ENCODE measurements at places on chromosomes 4 and X.

DNA sequence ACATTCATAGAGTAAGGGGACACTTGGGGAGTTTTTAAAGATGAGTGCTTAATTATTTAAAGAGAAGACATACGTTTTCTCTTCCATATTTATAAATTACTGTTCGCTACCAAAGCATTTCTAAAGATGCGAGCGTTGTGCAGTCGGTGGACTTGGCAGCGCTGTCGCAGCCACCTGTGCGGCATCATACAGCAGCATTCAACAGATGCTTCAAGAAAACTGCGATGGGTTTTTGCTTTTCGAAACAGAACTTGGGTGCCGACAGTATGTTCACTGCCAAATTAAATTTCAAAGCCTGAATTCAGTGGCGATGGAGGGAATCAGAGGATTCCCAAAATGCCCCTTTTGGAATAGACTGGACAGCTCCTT, 1.6 kb upstream of the HTR2C start:
- no peak for DNase-seq

DNA sequence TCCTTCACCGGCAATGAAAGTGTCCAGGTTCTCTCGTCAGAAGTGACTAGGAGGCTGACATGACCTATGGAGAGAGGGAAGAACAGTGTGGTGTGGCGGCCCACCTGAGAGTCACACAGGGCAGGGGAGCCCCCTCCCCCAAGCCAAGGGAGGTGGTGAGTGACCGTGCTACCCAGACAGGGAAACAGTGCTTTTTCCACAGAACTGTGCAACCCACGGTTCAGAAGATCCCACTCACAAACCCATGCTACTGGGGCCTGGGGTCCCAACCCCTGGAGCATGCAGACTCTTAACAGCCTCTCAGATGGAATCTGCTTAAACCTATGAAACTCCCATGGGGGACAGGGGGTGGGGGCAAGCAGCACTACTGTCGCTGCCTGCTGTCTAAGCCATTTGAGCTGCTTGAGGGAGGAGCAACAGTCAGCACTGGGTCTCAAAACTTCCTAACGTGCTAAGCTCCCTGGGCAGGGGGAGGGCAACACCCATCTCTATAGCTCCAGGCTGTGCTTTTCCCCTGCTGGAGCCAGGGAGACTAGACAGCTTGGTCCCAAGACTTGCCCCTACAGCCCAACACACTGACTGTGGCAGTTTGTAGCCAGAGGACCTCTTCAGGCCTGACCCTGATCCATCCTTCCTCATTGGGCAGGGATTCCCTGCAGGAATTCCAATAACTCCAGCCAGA, 850.4 kb upstream of the AADAT start:
- DNase-seq, result no peak

DNA sequence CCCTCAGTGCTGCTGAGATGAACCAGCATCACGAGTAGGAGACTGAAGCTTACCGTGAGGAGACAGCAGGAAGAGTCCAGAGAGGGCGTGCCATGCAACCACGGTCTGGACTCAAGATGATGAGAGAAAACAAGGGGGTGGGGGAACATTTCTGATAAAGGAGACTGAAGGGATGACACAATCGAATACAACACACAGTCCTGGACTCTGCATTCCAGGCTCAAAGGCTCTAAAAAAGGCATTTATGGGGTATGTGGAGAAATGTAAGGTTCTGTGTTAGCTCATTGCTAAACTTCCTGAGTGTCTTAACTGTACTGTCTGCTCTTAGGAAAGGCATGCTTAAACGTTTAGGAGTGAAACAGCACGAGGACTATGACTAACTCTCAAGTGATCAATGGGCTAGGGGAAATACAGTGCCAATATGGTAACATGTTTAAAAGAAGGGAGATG, 20.6 kb upstream of the IRAK1 start:
- peak; percentile 84 for DNase-seq

- DNase-seq, result no peak
Measured at GRCh38 chr4:108694423-108694822, 44.0 kb downstream of the OSTC start.

- DNase-seq, result peak; percentile 88
Measured at GRCh38 chr4:1746265-1746691, 25.0 kb downstream of the TACC3 start.

DNA sequence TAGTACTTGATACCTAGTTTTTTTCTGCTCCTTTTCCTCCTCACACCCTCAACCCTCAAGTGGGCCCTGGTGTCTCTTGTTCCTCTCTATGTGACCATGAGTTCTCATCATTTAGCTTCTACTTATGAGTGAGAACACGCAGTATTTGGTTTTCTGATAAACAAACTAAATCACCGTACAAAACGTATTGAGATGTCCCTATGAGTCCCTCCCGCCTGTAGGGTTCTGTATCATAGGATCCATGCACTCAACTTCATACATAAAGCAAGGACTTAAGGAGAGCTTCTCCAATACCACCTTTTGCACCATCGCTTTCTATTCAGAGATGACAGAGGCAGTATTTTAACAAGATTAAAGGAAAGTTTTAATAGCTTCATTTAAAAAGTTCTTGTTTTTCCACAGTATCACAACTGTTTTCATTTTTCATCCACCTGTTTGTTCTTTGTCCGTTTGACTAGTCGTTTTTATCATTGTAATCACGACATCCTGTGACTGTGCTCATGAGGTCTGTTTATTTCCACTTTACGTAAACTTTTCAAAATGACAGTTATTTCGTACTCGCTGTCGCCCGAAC, 457 bp upstream of the RAB9A start:
- no peak for DNase-seq

DNA sequence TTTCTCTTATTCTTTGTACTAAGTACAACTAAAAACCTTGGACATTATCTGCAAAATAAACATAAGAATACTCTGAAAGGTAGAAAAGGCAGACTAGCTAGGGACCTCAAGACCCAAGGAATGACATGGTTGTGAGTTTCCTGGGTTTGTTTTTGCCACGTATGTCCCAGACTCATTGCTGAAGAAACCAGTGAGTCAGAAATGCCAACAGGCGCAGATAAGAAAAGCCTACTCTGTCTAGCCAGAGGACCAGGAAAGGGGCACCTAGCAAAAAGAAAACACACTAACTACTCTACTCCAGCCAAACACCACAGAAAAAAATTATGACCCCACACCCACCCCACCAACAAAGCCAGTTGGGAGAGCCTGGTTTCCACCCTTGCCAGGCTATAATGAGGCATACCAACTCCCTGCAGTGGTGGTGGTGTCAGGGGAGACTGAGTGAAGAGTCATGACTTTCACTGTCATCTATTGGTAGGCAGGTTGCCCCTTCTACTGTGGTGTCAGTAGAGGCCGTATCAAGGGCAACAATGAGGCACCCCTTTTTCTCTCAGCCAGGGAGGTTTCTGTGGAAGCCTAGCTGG, 10.9 kb downstream of the MTMR1 start:
- DNase-seq, result peak; percentile 54

DNA sequence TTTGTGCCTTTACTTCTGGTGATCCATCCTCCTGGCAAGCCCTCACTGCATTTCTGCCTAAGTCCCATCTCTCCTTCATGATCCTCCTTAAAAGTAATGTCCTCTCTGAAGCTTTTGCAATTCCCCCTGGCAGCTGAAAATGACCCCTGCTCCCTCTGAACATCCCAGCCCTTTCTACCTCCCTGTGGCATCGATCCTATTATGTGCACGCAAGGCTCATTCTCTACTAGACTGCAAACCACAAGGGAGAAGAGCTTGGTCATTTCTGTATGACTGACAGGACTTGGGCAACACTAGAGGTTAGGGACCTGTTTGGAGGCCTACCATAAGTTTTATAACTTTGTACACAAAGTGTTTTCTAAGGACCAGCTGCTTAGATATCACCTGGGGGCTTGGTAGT, 50.8 kb upstream of the RAP2C start:
- no peak for DNase-seq

- no peak for DNase-seq
Measured at GRCh38 chrX:11470250-11470974, 177.2 kb downstream of the AMELX start.

DNA sequence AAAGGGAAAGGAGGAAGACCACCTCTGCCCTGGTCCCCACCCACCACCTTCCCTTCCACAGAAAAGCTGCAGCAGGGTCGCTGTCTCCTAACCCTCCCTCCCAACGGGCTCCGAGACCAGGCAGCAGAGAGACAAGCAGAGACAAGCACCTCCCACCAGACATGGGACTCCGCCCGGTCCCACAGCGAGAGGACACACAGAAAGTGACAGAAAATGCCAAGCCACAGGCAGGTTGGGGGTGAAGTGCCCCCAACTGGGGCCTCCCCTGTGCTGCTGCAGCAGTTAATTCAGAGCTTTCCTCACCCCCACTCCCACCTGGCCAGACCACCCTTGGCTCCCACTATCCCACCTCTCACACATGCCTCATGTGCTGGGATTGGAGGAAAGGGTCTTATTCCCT, 64.4 kb upstream of the AFAP1 start:
- DNase-seq, result no peak

DNA sequence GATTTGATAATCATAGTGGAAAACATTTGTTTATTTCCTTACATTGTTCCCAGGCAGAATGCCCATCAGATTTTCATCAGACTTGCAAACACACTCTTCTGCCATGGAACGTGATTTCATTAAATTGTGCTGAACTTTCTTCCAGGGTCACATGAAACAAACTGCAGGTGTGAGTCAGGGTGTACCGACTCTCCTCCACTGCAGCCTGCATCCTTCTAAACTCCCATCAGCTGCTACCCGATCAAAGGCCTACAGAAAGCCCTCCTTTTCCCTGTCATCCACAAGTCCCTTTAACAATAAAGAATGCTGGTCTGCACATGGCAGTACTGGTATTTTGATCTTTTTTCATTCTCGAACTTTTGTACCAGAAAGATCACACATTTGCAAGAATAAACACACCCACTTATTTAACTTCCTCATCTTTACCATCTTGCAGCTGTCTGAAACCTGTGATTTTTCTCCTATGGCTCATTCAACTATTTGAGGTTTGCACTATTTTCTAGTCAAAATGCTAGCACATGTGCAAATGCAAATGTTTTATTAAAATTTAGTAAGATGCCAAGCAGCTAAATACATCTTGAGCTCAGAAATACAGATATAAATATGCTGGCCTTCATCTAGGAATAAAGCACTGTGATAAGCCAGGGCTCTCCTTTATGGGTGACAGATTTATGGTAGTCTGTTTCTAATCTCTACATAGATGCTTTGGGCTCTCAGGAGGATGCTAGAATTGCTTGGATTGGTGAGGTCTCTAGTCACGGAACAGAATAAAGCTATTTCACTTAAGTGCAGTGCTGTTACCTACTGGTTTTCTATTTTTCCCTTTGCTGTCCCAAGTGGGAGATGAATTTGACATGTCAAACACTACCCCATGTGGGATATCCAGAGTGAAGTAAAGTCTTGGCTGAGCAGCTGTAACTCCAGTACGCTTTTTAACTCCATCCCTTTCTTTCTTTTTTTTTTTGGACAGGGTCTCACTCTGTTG, 25.8 kb upstream of the ARHGAP24 start:
- DNase-seq, result no peak

- DNase-seq, result no peak
Measured at GRCh38 chr4:109278594-109279031, 23.8 kb downstream of the COL25A1 start.

DNA sequence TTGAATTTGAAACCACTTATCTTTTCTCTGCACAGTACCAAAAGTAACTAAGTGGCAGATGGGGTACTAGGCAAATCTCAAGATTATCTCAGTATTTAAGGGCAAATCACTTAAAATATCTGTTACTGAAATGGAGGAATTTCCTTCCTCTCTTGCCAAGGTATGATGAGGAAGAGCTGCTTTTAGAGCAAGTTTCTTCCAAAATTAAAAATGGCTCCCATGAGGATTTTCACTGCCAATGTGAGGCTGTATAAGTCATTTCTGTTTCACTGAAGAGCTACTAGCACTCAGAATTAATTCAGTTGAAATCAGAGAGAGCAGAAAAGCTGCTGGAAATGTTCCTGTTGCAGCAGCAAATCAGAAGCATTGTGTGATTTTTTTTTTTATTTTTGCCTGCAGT, 43.4 kb downstream of the GABRB1 start:
- DNase-seq, result no peak

DNA sequence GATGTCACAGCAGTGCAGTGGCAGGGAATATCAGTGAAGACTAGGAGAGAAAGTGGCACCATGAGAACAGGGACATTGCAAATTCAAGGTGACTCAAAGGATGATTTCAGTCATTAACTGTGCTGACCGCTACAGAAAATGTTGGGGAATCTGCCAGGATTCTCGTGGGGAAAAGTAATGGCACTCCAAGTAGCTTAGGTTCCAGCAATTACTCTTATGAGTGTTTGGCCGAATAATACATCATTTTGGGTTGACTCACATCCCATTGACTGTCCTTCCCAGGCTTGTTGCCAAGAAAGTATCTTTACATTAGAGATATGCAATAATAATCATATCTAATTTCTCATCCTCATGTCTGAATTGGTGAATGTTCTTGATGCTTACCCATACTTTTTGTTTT, 1411.1 kb upstream of the PCDH7 start:
- peak; percentile 14 for DNase-seq

Measured in cardiac muscle cell (in vitro differentiated cells and primary cell).